AG04450 (cell line): ENCODE measurements at places on chromosomes 7 and 10. TPM values are rescaled to one million over a fixed set of nuclear protein-coding genes. Genes with fewer than 3 reads are reported as not detected.

Gene PRLHR
- not detected in 2 replicates for polyA plus RNA-seq

Gene CLDN12
- polyA plus RNA-seq: 41.4 and 41.6 TPM in 2 replicates

GRCh38 chr10:22453948-22454591 is 108.8 kb downstream of the SPAG6 start:
- DNase-seq: no peak

DNA sequence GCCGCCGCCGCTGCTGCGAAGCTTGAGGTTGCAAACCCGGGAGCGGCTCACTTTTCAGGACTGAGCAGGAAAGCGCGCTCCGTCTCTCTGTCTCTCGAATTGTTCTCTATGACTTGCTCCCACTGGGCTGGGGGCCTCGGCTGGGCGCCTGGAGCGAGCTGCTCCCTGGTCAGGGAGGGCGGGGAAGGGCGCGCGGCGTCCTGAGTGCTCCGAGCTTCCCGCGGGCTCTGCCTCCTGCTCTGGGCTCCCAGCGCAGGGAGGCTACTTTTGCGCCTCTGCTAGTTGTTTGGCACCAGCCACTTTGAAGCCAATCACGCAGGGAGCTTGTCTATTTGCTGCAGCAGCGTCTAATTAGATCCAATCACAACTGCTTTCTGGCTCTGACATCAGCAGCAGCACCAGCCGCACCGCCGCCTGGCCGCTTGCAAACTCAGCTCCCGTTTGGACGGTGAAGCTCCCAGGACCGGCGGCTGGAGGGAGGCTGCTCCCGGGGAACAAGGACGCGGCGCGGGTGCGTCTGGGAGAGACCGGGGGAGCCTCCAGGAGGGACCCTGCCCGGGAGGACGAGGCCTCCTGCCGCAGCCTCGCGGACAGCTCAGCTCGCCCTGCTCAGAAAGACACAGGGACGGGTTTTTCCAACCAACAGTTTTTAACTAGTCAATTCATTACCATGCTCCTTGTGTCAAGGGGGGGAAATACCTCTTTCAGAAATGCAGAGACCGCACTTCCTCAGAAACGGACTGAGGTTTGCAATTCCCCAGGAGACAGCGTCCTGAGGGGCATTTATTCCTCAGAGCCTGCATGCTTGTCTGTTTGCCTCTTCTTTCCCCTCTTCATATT is at the start of gene ADARB2:
ADARB2 (minus strand) TSS at position 304 of the 840 bp plus-strand sequence.
- no peak for DNase-seq

DNA sequence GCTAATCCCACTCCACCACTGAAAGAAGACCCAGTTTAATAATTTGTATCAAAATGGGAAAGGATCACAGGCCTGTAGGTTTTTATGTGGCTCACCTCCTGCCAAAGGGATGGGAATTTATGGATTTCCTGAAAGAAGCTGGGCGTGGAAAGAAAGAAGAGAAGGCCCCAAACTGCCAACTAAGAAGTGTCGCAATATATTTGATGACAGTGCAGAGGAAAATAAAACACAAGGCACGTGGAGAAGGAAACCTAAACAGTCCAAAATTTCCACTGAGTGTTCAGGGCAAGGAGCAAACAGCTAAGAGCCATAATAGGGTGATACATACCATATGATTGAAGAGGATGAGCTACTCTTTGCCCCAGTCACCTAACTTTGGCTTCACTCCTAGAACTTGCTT is 667.2 kb downstream of the GATA3 start:
- DNase-seq: no peak

- no peak for DNase-seq
These were observed 486.7 kb upstream of the GALNT17 start for GRCh38 chr7:70645279-70645678.
